ENCODE measurements at places on chromosomes 3 and 15. TPM values are rescaled to one million over a fixed set of nuclear protein-coding genes. Genes with fewer than 3 reads are reported as not detected.

The CNTN6 gene
- 0.37 TPM for total RNA-seq

The ZBED2 gene
- not detected for total RNA-seq

The EPHA3 gene
- 3.6 TPM for total RNA-seq

The UBAP1L gene
- total RNA-seq: not detected

The A4GNT gene
- not detected for total RNA-seq

The GOLGA8B gene
- total RNA-seq: 11.1 TPM

The CD200R1 gene
- not detected for total RNA-seq

The SSUH2 gene
- total RNA-seq: 0.06 TPM

The LTK gene
- 0.21 TPM for total RNA-seq

The INSYN1 gene
- total RNA-seq: 0.35 TPM

The LRRC34 gene
- 0.43 TPM for total RNA-seq

The LRRC28 gene
- total RNA-seq: 30.9 TPM

All from H4 (cell line).